T-helper 1 cell (primary cell): ENCODE measurements at places on chromosomes 6 and 20.

GRCh38 chr6:148446681-148447080 is 104.0 kb downstream of the SASH1 start:
- no peak for DNase-seq

DNA sequence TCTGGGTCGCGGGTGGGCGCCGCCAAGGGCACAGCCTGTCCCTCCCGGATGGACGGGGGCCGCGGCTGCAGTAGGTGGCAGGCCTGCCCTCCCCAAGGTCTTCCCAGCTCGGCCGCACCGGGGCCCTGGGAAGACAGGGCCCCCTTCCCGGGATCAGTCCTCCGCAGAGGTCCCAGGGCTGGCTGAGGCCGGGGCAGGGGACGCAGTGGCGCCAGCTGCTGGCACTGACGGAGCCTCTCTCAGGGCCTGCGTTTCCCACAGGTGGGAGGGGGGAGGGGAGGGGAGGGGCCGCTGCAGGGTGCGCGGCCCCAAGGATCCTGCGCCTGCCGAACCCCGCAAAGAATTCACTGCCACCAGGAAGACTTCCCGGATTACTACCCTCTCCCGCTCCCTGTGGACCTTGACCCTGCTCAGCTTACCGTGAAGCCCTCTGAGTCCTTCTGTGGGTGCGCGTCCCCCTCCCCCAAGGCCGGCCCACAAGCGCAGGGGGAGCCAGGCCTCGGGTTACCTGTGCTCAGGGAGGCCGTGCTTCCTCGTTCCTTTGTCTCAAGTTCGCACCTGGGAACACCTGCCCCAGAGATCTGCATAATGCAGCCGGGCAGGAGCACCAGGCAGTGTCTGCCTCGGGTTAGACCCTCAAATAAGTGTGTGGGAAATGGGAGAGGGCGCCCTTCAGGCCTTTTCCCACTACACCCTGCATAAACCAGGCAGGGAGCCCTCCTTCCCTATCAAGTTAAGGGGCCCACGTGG is 5.1 kb downstream of the LZTS3 start:
- DNase-seq: no peak

- DNase-seq: no peak
These were observed 20.1 kb upstream of the COL10A1 start for GRCh38 chr6:116145803-116146675.

GRCh38 chr6:132819405-132820161 is 5.2 kb downstream of the RPS12 start:
- no peak for DNase-seq

DNA sequence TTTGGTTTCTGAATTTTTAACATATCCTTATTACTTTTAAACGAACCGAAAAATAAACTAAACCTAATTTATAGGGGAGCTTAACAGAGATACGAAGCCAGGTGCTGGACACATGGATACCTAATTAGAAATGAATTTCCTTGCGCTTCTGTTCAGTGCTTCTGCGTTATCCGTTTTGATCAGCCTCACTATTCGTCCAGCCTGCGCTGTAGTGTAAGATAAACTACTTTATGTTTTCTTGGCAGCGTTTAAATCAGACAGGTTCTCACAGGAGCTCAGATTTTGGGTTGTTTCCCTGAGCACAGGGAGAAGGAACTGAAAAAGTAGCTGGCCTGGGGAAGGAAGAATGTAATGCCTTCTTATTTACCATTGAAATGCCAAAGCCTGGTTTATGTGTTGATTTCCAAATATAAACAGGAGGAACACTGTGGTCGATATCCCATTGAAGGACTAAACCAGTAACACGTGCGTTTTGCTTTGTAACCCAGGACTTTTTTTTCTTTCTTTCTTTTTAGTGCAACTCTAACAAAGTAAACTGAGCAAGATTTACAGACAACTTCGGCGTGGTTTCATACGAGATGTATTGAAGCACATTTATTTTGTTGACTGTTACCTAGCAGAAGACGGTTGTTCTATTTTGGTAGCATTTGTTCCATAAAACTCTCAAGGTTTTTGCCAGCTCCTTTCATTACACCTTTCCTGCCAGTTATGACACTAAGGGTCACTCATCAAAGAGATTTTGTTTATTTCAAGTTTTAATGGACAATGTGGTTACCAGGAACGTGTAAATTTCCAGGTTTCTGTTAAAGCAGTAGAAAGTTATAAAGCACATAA is 214.8 kb upstream of the HEY2 start:
- no peak for DNase-seq

- no peak for DNase-seq
These were observed 20.9 kb upstream of the GATA5 start for GRCh38 chr20:62496568-62497218.

DNA sequence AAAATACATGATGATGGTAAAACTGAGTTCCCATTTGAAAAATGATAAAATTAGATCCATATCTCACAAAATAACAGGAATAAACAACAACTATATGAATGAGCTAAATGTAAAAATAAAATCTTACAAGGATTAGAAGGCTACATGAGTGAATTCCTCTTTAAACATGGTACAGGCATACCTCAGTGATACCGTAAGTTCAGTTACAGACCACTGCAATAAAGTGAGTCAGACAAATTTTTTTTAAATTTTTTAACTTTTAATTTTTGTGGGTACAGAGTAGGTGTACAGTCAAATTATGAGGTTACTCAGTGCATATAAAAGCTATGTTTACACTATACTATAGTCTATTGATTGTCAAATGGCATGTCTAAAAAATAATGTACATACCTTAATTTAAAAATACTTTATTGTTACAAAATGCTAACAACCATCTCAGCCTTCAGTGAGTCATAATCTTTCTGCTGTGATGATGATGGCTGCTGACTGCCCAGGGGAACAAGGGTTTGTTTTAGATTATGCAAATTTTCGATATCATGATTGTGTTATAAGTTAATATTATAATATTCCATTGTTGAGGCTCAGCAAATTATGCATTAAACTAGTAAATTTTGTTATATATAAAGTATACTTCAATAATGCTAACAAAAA is 222.8 kb upstream of the RUNX2 start:
- DNase-seq: no peak

GRCh38 chr6:136962661-136963060 is 40.6 kb downstream of the SLC35D3 start:
- no peak for DNase-seq

DNA sequence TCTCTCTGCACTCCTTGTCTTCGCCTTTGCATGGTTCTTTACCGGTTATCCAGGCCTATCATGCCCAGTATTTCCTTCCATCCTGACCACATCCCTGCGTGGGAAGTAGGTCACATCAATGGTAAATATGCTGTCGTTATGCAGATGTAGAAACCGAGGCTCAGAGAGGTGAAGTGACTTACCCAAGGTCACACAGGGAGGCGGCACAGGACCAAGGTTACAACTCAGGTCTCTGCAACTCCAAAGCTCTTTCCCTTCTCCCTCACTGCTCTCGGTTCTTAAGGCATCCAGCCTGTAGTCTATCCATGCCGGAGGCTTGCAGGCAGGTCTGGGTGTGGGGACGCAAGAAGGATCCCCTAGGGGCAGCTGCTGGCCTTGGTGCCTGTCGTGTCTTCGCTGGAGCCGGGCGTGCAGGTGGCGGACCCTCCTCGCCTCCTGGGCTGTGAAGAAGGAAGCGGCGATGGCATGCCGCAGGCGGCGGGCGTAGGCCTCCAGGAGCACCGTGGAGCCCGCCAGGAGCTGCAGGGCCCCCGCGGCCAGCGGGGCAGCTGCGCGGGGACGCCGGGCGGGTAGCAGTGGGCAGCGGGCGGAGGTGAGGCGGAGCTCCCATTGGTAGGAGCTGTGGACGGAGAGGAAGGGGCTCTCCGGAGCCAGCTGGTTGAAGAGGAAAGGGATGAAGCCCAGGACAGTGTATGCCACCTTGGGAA is 9.1 kb downstream of the OCSTAMP start:
- no peak for DNase-seq

- DNase-seq: no peak
These were observed 84.8 kb downstream of the TTLL2 start for GRCh38 chr6:167409694-167410093.

- DNase-seq: no peak
These were observed 4.4 kb downstream of the GSS start for GRCh38 chr20:34951252-34951651.

- DNase-seq: no peak
These were observed 24.5 kb upstream of the SEC63 start for GRCh38 chr6:107982486-107982885.

DNA sequence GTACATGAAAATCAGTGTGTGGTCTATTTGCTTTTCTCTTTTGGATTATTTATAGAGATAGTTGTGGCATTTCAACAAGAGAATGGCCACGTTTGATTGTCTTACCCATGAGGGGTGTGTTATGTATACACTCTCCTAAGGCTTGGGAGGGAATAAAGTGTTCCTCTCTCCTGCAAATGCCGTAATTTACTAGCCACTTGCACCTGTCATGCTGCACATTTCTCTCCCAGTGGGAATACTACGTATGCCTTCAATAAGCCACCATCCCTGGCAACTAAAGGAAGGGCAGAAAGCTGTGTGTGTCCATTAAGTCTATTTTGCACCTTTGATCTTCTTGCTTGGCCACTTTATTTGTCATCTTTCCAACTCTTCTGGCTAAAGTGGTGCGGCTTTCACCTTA is 541.2 kb downstream of the QKI start:
- DNase-seq: no peak

- DNase-seq: no peak
These were observed 29.4 kb upstream of the CLIC5 start for GRCh38 chr6:46044881-46045617.

- DNase-seq: no peak
These were observed 50.6 kb upstream of the SLC2A12 start for GRCh38 chr6:134103006-134103405.

DNA sequence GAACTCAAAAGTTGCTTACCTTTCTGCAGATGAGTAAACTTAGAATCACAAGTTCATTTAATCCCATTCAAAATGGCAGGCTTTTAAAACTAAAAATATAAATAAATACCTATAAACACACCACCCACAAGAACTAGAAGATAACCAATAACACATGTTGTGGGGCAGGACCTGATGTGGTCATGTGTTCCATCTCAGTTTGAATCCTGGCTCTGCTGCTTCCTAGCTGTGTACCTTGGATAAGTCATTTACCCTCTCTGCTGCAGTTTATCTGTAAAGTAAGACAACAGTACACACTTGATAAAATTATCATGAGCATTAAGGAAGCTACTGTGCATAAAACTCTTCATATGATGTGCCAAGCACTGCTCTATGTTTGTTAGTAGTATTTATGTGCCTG is 22.0 kb downstream of the TRIM27 start:
- no peak for DNase-seq

DNA sequence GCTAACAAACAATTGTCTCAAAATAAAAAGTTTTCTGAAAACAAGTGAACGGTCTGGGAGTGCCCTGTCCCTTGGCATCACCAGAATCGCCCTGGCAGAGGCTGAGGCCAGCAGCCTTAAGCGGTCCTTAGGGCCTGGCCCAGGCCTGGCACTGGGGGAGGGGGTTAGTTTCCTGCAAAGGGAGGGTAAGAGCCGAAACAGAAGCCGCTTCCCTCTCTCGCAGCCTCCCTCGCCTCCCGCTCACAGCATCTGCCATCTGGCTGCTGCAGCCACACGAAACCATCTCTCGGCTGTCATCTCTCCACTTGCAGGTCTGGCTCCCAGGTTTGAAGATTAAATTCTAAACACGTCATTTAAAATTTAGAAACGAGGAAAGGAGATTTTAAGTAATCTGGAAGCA is 31.5 kb downstream of the PMEPA1 start:
- no peak for DNase-seq

DNA sequence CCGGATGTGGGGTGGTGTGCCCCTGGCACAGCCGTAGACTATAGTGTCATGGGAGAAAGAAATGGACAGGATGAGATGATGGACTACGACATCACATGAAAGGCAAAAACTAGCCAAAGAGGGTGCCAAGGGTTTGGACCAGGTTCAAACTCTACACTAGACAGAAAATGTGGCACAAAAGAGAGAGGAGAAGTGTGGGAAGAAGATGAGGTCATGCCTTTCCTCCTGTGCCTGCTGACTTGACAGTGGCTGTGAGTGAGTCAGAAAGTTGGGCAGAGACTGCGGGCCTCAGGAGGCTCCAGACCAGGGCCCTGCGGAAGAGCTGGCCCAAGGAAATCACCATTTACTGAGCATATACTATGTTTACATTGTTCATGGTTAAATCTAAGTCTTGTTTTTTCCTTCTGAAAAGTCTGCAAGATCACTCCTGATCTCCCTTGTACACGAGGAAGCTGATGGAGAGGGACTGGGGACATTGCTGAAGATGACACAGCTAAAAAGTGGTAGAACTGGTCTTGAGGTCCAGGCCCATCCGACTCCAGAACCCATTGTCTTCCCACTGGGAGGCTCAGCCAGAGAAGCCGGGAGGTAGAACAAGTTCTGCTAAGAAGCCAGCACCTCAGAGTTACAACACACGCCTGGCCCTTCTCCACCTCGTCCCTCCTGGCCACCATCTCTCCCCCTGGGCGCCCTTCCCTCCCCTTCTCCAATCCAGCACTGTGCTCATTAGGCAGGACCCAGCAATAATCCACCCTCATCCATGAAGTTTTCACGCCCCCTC is 35.6 kb downstream of the CNKSR3 start:
- no peak for DNase-seq

GRCh38 chr20:41218466-41218865 is 81.1 kb downstream of the PLCG1 start:
- no peak for DNase-seq

- DNase-seq: no peak
These were observed 54.3 kb downstream of the SNAI1 start for GRCh38 chr20:50037123-50037522.

GRCh38 chr6:157604816-157605215 is 218.2 kb upstream of the SNX9 start:
- no peak for DNase-seq

DNA sequence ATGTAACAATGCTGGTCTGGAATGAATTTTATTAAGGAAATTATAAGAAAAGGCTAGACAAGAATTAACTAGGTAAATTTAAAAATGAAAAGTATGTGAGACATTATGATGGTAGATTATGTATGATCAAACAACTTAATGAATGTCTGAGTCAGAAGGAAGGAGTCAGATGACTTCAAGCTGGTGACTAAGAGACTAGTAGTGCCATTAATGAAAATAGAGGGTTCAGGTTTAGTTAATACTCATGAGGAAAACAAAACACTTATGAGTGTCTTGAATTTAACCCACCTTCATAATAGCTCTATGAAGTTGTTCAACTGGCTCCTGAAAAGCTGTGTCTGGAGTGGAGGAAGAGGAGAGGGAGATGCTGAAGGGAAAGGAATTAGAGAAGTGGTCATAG is 256.3 kb downstream of the ADGRB3 start:
- DNase-seq: no peak

DNA sequence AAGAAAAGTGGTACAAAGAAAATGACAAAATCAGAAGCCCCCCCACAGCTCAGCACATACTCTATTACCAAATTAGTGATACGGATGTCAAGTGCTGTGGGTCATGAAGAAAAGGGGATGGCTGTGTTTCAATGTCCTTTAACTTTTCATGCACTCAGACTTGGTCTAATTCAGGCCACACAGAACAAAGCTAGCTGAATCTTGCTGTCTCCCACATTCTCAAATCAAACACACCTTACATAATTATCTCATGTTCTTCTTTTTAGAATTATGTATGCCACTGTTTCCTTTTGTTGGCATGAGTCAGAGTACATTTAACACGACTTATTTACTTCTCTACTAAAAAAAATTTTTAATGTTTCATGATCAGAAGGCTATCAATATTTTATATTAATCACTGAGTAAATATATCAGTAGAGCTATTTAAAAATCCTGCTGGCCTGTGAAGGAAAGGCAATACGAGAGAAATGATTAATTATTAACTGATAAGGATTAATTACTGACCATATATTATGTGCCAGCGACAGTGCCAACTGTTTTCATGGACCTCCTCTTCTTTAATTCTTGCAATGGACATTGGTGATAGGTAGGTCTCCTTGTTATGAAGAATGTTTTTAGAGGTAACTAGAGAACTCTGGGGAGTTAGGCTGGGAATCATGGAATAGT is 596.5 kb upstream of the AGPAT4 start:
- DNase-seq: no peak
